MCF 10A (cell line): ENCODE measurements at places on chromosomes 6 and 20. TPM values are rescaled to one million over a fixed set of nuclear protein-coding genes. Genes with fewer than 3 reads are reported as not detected.

DNA sequence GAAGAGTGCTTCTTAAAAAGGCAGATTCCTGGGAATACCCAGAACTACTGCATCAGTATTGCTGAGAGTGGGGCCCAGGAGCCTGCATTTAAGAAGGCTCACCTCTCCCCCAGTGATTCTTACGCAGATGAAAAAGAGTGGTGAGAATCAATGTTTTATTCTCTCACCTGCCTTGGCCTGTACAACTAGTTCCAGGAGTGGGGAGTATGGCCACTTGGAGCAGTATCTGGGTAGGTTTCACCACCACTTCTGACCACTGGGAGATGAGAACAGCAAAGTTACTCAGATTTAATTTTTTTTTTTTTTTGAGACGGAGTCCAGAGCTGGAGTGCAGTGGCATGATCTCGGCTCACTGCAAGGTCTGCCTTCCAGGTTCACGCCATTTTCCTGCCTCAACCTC is 16.9 kb downstream of the CAP2 start:
- no peaks in the 10 kb centered on the region for H3K27me3 ChIP-seq
- no peak overlapping the region for H3K4me3 ChIP-seq
- no peaks in the 10 kb centered on the region for H3K36me3 ChIP-seq
- H3K4me1 ChIP-seq = no peaks in the 10 kb centered on the region
- no peak for DNase-seq

Gene DOK5
- total RNA-seq = not detected in 2 replicates

GRCh38 chr6:8526624-8527023 is 91.3 kb upstream of the SLC35B3 start:
- no peaks in the 10 kb centered on the region for H3K4me1 ChIP-seq
- no peaks in the 10 kb centered on the region for H3K27me3 ChIP-seq
- DNase-seq = no peak
- H3K4me3 ChIP-seq = no peak overlapping the region
- H3K36me3 ChIP-seq = peaks cover 3% of the 10 kb centered on the region
- no peak overlapping the region for H3K27ac ChIP-seq

Gene HDGFL1
- total RNA-seq = not detected in 2 replicates

Gene PRDM13
- not detected in 2 replicates for total RNA-seq

DNA sequence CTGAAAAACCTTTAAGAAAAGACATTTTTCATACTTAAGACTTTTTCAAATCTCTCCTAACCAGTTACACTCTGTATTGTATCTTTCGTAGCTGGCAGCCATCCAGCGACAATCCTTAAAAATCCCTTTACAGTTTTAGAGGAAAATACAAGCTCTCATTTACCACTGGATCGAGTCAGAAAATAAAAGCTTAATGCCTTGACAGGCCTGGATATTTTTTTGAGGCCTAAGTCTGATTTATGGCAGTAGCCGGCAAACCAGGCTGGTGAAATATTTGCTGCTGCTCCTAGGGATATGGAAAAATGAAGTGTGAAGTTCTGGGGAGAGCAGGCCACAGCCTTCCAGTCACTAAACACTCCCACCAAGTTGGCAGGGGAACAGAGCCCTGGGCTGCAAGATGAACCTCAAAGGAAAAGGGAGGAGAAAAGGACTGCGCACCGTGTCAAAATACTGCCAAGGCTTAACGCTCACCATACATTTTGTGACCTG is 213.0 kb upstream of the SUPT3H start:
- no peaks in the 10 kb centered on the region for H3K36me3 ChIP-seq
- no peak overlapping the region for H3K4me3 ChIP-seq
- no peaks in the 10 kb centered on the region for H3K27me3 ChIP-seq
- peak; percentile 46 for DNase-seq
- H3K4me1 ChIP-seq = peaks cover 41% of the 10 kb centered on the region

Gene NOTCH4
- total RNA-seq = not detected in 2 replicates

GRCh38 chr20:13024596-13024995 is 15.8 kb downstream of the SPTLC3 start:
- no peaks in the 10 kb centered on the region for H3K27me3 ChIP-seq
- H3K27ac ChIP-seq = no peak overlapping the region
- H3K4me1 ChIP-seq = peaks cover 51% of the 10 kb centered on the region
- no peak for DNase-seq

DNA sequence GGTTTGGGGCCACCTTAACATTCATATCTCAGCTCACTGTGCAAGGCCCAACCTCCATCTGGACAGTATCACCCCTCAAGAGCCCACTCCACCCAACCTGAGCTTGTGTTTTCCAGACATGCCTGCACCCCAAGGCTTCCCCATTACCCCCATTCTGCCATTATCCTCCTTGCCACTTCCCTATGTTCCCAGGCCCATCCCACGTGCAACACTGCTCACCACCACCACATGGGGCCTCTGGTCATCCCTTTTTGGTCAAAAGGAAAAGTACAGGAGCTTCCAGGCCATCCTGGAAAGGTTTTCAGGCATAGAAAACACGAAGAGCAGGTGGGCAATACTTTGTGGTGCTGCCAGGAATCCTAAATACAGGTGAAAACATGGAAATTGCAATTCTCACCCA is 140.3 kb downstream of the SYNDIG1 start:
- no peaks in the 10 kb centered on the region for H3K4me1 ChIP-seq
- DNase-seq = no peak
- H3K36me3 ChIP-seq = no peaks in the 10 kb centered on the region
- H3K27ac ChIP-seq = no peak overlapping the region
- H3K4me3 ChIP-seq = no peak overlapping the region

DNA sequence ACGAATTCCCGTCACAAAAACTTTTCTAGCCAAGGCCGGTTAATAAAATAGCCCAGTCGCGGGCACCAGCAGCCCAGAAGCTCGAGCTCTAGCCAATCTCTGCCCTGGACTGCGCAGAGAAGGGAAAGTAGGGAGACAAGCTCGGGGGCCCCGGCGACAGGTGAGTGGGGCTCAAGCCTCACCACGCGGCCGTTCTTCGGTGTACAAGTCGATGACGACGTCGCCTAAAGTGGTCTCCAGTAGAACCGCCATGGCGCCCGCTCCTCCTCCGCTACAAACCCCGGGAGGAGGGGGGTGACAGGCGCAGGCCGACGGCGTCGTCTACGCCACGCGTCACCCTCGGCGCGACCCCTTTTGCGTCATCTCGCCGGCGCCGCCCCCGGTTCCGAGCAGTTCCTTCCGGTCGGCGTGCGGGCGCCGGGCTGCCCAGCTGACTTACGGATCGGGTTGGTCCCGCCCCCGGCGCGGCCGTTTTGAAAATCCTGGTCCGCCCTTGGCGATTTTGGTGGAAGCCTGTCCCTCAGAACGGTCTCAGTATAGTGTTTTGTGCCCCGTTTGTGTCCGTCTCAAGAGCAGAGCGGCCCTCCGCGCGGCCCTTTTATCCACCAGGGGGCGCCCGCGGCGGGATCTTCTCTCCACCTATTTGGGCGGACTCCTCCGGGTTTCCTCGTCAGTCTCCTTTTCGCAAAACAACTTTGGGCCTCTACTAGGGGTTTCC is at the start of gene PPIL4:
Gene PPIL4 (minus strand): TSS at position 290 of the 718 bp plus-strand sequence. CDS start 38 bp downstream, at position 252.
- H3K4me3 ChIP-seq = peak within 1 kb of the TSS; percentile 92
- peaks cover 8% of the 10 kb centered on the region for H3K36me3 ChIP-seq
- peaks cover 34% of the 10 kb centered on the region for H3K4me1 ChIP-seq
- no peaks in the 10 kb centered on the region for H3K27me3 ChIP-seq
- peak within 1 kb of the TSS; percentile 90 for H3K27ac ChIP-seq

DNA sequence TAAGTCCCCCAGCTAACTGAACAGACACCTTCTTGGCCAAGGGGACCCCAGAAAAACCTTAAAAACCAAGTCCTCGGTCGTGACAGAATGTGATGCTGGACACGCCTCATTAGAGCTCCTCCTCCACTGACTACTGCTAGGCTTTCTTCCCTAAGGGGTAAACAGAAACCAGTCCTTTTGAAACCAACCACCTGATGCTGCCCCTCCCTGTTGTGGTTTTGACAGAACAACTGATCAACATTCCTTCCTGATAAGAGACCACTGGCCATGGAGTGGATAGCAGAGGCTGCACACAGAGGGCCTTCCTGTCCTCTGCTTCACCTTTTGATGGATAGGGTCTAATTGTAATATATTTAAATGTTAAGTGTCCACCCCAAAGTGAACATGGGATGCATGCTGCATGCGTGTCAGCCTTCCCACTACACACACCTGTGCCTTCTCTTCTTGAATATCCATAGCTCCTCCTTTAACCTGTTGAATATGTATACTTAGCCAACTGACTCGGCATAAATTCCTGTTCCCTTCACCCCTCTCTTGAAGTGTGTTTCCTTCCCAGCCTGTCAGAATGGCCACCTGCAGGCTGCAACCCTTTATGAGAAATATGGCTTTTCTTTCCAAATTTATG is 27.9 kb upstream of the SLC2A12 start:
- H3K4me1 ChIP-seq = peaks cover 14% of the 10 kb centered on the region
- H3K27me3 ChIP-seq = no peaks in the 10 kb centered on the region
- DNase-seq = peak; percentile 17
- H3K4me3 ChIP-seq = no peak overlapping the region
- no peaks in the 10 kb centered on the region for H3K36me3 ChIP-seq
- H3K27ac ChIP-seq = no peak overlapping the region
